Stomach (tissue), 19 donors: ENCODE measurements at places on chromosomes 7 and 10. TPM values are rescaled to one million over a fixed set of nuclear protein-coding genes. Genes with fewer than 3 reads are reported as not detected.

Gene SLC18A3
- total RNA-seq = not detected

Gene CH25H
- total RNA-seq = not detected

Gene GATAD1
- total RNA-seq = 15.8 TPM

Gene MICU1
- total RNA-seq = 47.5 TPM

Gene SSC4D
- total RNA-seq = not detected
